ENCODE measurements at places on chromosomes 1 and 21. TPM values are rescaled to one million over a fixed set of nuclear protein-coding genes. Genes with fewer than 3 reads are reported as not detected.
A peak's percentile ranks its signal among the peaks of the same experiment; 100 is the strongest.

DNA sequence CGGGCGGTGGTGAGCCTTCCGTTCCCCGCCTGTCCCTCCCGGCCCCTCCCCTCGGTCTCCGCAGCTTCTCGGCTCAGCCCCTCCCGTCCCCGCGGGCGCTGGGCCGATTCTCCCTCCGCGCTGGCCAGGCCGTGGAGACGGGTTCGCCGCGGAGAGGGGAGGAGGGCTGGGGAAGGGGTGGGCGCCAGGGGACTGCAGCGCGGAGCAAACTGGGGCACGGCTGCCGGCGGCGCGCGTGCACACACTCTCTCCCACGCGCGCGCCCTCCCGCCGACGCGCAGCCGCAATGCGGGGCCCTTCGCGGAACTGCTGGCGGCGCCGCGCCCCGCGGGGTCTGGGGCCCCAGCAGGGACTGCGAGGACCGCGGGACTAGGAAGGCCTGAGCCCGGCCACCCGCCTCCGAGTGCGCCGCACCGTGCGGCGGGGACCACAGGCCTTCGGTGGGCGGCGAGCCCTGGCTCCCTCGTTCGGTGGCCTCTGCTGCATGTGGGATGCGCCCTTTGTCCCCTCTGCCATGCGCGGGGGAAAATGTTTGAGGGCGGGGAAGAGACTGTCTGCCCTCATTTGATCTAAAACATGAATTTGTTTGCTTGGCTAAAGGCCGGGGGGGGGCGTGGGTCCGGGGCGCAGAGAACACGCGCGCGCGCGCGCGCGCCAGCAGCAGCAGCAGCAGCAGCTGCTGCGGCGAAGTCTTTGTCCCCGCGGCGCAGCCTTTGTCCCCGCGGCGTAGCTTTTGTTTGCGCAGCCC is 90.7 kb upstream of the VAMP3 start:
- peaks cover 3% of the 10 kb centered on the region for H3K4me1 ChIP-seq
- H3K36me3 ChIP-seq, result no peaks in the 10 kb centered on the region
- DNase-seq, result peak; percentile 51
- no peaks in the 10 kb centered on the region for H3K27me3 ChIP-seq
- H3K27ac ChIP-seq, result peak overlapping the region; percentile 23
- H3K4me3 ChIP-seq, result peak overlapping the region; percentile 67

DNA sequence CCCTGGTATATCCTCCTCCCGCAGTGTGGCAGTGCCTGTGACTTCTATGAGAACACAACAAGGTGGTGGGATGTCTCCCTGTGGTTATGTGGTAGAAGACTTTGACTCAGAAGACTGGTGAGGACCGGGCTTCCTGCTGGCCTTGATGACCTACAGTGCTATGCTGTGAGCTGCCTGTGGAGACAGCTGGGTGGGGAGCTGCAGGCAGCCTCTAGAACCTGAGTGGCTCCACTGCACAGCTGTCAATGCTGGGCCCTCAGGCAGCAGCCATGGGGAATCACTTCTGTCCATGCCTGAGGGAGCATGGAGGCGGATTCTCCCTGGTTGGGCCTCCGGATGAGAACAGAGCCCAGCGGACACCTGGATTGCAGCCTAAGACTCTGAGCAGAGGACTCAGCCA is 14.9 kb downstream of the SLC1A7 start:
- H3K27me3 ChIP-seq, result no peaks in the 10 kb centered on the region
- no peak overlapping the region for H3K4me3 ChIP-seq
- no peak overlapping the region for H3K27ac ChIP-seq

DNA sequence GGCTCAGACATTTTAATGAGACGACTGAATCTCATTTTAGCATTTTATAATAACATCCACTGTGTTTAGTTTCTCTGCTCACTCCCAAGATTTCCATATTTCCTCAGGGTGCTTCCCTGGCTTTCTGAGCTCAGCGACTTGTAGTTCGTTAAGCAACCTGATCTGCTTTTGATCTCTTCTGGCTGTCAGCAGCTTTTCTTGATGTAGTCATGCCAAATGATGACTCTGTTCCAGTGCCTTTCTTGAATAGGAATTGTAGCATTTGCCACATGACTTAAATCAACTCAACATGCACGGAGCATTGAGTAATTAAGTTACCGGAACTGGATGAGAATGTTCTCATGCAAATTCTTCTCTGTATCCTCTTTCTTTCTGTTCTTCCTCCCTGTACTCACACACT is 246.1 kb downstream of the FMN2 start:
- H3K4me3 ChIP-seq, result no peak overlapping the region
- H3K4me1 ChIP-seq, result no peaks in the 10 kb centered on the region
- no peaks in the 10 kb centered on the region for H3K36me3 ChIP-seq

- H3K4me3 ChIP-seq, result no peak overlapping the region
- H3K36me3 ChIP-seq, result no peaks in the 10 kb centered on the region
- H3K27ac ChIP-seq, result no peak overlapping the region
- DNase-seq, result no peak
Measured at GRCh38 chr21:46294647-46295176, 8.6 kb downstream of the YBEY start.

DNA sequence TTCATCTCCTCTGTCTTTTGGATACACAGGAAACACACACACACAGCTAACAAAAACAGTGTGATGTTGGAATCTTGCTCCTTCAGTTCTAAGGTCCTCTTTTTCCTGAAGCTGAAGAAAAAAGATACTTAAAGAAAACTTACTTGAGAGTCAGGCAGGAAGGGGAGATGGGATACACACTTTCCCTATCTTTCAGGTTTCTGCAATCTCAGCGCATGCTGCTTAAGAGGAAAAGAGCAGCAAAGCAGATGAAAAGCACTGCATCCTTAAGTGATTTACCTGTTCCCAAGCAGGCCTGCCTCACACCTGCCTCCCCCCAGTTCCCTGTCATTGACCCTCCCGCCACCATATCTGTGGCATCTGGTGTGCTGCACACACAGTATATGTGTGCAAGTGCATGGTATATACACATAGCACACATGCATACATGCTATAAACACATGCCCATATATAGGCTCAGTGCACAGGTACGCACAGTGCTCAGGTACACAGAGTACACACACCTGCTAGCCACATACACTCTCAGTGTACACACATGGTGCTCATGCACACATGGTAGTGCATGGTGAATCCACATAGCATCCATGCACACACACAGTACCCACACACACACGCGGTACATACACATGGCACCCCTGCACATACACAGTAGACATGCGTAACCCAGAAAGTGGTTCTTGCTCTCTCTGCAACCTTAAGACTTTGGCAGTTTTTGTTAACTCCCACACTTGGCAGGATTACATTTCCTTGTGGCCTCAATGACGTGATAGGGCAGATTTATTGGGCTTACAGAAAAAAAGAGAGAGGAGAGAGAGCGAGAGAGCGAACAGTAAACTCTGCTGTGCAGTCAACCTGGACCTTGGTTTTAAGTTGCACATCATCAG is 166.9 kb downstream of the TOMM20 start:
- H3K4me1 ChIP-seq, result peaks cover 36% of the 10 kb centered on the region
- no peak overlapping the region for H3K4me3 ChIP-seq
- no peaks in the 10 kb centered on the region for H3K27me3 ChIP-seq
- H3K36me3 ChIP-seq, result no peaks in the 10 kb centered on the region
- H3K27ac ChIP-seq, result peak overlapping the region; percentile 95
- no peak for DNase-seq

- H3K4me3 ChIP-seq, result no peak overlapping the region
- no peaks in the 10 kb centered on the region for H3K36me3 ChIP-seq
- no peaks in the 10 kb centered on the region for H3K4me1 ChIP-seq
- H3K27ac ChIP-seq, result no peak overlapping the region
Measured at GRCh38 chr1:115156826-115157468, 67.6 kb upstream of the TSPAN2 start.

- no peak overlapping the region for H3K4me3 ChIP-seq
- H3K27me3 ChIP-seq, result no peaks in the 10 kb centered on the region
- DNase-seq, result no peak
Measured at GRCh38 chr1:3638676-3639075, 11.2 kb downstream of the WRAP73 start.

DNA sequence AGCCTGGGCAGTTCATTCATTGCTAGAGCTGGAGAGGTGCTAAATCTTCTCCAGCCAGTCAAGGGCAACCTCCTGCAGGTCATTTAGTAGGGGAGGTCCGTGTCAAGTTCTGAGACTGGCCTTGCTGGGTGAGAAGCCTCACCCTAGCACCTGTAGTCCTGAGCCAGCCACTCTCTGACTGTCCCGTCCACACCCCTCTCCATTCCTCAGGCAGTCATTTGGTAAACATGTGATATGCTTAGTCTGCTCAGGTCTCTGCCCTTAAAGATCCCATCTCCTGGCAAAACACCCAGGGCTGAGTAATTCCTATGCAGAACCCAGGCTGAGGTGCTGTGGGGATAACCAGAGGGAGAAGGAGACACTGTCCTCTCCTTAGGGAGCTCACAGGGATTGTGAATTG is 13.7 kb upstream of the IGFN1 start:
- H3K27ac ChIP-seq, result no peak overlapping the region
- no peaks in the 10 kb centered on the region for H3K36me3 ChIP-seq
- H3K27me3 ChIP-seq, result no peaks in the 10 kb centered on the region
- H3K4me3 ChIP-seq, result no peak overlapping the region
- H3K4me1 ChIP-seq, result peaks cover 5% of the 10 kb centered on the region

DNA sequence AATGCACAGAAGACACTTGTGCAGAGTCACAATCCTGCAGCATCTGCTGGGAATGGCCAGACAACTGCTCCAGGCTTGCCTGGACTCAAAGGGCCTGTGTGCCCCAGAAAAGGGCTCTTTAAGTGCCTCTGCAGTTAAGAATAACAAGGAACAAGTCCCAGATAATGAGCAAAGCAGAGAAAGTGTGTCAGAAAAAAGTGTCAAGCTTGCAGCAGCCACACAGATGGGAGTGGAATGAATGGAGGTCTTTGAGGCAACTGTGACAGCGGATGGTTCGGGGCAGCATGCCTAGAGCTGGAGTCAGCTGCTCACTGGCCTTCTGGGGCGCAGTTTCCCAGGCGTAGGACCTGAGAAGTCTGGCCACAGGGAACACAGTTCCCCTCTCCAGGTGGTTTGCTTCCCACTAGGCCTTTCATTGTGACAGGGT is 5.1 kb downstream of the PARP1 start:
- no peak for DNase-seq
- no peak overlapping the region for H3K4me3 ChIP-seq
- peaks cover 13% of the 10 kb centered on the region for H3K4me1 ChIP-seq
- H3K27ac ChIP-seq, result no peak overlapping the region
- no peaks in the 10 kb centered on the region for H3K27me3 ChIP-seq

- H3K36me3 ChIP-seq, result no peaks in the 10 kb centered on the region
- H3K4me1 ChIP-seq, result no peaks in the 10 kb centered on the region
- H3K27ac ChIP-seq, result no peak overlapping the region
Measured at GRCh38 chr1:116585886-116586285, 15.1 kb upstream of the CD58 start.

DNA sequence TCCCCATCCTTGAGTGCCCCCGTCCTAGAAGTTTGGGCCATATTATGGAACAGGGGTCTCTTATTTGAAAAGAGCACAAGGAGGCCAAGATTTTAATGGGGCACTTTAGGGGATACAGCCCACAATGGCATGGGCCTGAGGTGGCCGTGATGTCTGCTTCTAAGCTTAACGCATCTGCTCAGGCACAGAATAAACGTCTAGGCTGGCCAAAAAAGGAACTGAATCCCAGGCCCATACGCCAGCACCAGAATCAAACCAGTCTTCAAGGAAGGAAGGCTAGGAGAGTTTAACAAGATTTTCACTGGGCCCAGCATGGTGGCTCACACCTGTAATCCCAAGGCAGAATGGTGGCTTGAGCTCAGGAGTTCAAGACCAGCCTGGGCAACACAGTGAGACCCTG is 9.2 kb upstream of the SARS1 start:
- H3K36me3 ChIP-seq, result no peaks in the 10 kb centered on the region
- DNase-seq, result no peak
- H3K4me3 ChIP-seq, result no peak overlapping the region

- H3K27me3 ChIP-seq, result no peaks in the 10 kb centered on the region
- H3K4me3 ChIP-seq, result no peak overlapping the region
- no peaks in the 10 kb centered on the region for H3K4me1 ChIP-seq
- DNase-seq, result no peak
- no peaks in the 10 kb centered on the region for H3K36me3 ChIP-seq
Measured at GRCh38 chr1:211353562-211354212, 27.1 kb downstream of the TRAF5 start.

GRCh38 chr1:235513495-235514366 is 9.5 kb upstream of the B3GALNT2 start:
- no peak overlapping the region for H3K27ac ChIP-seq
- no peak for DNase-seq
- H3K4me1 ChIP-seq, result no peaks in the 10 kb centered on the region

- H3K4me3 ChIP-seq, result no peak overlapping the region
- no peak for DNase-seq
- peaks cover 23% of the 10 kb centered on the region for H3K4me1 ChIP-seq
- H3K27ac ChIP-seq, result peak overlapping the region; percentile 91
Measured at GRCh38 chr1:156113282-156113950, 1.1 kb upstream of the LMNA start.

DNA sequence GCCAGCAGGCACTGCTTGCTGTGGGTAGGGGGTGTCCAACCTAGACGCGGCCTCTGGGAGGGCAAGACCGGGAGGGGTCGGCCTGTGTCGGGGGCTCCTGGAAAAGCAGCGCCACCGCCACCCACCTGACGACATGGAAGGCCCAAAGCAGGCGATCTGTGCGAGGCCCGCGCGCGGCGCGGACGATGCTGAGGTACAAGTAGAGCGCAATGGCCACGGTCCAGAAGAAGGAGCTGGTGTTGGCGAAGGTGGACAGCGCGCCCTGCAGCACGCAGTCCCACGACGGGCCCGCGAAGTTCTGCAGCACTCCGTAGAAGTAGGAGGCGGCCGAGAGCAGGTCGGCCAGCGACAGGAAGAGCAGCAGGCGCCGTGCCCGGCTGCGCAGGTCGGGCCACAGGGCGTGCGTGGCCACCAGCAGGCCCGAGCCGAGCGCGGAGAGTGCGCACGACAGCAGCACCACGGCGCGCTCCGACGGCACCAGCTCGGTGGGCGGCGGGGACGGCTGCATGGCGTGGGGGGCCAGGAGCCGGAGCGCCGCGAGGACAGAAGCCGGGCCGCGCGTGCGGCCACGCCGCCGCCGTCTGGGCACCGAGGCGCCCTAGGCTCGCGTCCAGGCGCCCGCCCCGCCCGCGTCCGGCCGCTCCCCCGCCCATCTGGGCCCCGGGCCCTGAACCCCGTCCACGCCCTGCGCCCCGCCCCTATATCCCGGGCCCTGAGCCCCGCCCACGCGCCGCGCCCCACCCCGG is at the start of gene GPR157:
Gene GPR157 (minus strand): TSS at position 583 of the 746 bp plus-strand sequence. CDS start 75 bp downstream, at position 508.
- H3K4me1 ChIP-seq, result peaks cover 2% of the 10 kb centered on the region
- H3K27me3 ChIP-seq, result no peaks in the 10 kb centered on the region
- peak within 1 kb of the TSS; percentile 91 for H3K4me3 ChIP-seq
- peak; percentile 84 for DNase-seq
- peak within 1 kb of the TSS; percentile 92 for H3K27ac ChIP-seq
- H3K36me3 ChIP-seq, result no peaks in the 10 kb centered on the region

The ACTN2 gene
- 0.10 TPM for polyA plus RNA-seq

- no peak overlapping the region for H3K27ac ChIP-seq
- H3K4me3 ChIP-seq, result no peak overlapping the region
- peaks cover 28% of the 10 kb centered on the region for H3K27me3 ChIP-seq
Measured at GRCh38 chr1:228004331-228004855, 2.4 kb upstream of the WNT3A start.

The DIRAS3 gene
- polyA plus RNA-seq, result 1.9 TPM

The REN gene
- not detected for polyA plus RNA-seq

The GJB5 gene
- not detected for polyA plus RNA-seq

The FCRL2 gene
- 0.43 TPM for polyA plus RNA-seq
